ENCODE measurements at places on chromosomes 2 and 18. TPM values are rescaled to one million over a fixed set of nuclear protein-coding genes. Genes with fewer than 3 reads are reported as not detected.

DNA sequence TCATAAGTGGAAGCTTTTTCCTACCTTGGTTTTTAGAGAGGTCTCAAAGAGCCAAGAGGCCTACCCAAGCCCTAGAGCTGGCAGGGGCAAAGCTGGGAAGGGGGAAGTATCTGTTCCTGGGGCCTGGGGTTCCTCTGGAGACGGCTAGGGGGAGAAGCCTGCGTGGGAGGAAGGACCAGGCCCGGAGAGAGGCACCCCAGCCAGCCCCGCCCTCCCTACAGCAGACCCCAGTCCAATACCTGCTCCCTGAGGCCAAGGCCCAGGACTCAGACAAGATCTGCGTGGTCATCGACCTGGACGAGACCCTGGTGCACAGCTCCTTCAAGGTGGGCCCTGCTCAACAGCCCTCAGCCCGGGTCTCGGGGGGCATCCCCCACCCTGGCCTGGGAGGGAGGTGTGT is 2.2 kb downstream of the CTDSP1 start:
- H3K4me3 ChIP-seq, result peak overlapping the region; percentile 100
- no peaks in the 10 kb centered on the region for H3K27me3 ChIP-seq
- peaks cover 75% of the 10 kb centered on the region for H3K4me1 ChIP-seq

CYP26B1 gene
- total RNA-seq, result 4.8 TPM

GRCh38 chr18:35770376-35771014 is 189.0 kb downstream of the GALNT1 start:
- no peak overlapping the region for H3K4me3 ChIP-seq
- DNase-seq, result no peak
- H3K27ac ChIP-seq, result no peak overlapping the region
- H3K36me3 ChIP-seq, result no peaks in the 10 kb centered on the region
- H3K4me1 ChIP-seq, result no peaks in the 10 kb centered on the region

LINC00305 gene
- not detected for total RNA-seq

- peaks cover 60% of the 10 kb centered on the region for H3K4me1 ChIP-seq
- peak; percentile 67 for DNase-seq
- peak overlapping the region; percentile 89 for H3K27ac ChIP-seq
- H3K27me3 ChIP-seq, result no peaks in the 10 kb centered on the region
- H3K4me3 ChIP-seq, result no peak overlapping the region
Measured at GRCh38 chr2:216535454-216535995, 36.9 kb downstream of the RPL37A start.

DNA sequence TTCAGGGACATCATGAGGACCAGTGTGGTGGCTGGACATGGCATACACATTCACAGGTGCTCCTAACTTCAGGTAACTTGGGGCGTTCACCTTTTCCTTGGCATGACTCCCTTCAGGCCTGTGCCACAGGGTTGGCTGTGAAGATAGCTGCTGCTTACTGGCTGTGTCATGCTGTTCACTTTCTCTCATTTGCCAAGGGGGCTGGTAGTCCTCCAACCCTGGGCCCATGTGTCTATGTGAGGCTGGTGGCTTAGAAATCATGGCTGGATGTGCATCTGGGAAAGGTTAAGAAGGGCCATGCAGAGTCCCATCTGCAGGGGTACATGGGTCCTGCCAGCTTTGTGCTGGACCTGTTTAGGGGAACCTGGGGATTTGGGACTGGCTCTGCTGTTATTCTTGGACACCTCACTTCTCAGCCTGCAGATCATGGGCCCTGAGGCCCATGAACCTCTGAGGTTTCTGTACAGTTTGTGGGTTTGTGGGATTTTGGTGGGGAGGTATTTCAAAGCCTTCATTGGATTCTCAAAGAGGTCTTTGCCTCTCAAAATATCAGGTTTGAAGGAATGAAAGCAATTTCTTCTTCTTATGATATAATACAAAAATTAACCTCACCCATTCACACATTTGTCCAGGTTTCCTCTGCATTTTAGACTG is 62.9 kb downstream of the FHOD3 start:
- no peak overlapping the region for H3K27ac ChIP-seq
- peaks cover 26% of the 10 kb centered on the region for H3K36me3 ChIP-seq
- no peak for DNase-seq
- H3K4me3 ChIP-seq, result no peak overlapping the region
- peaks cover 25% of the 10 kb centered on the region for H3K4me1 ChIP-seq

GRCh38 chr2:43731211-43731610 is 42.6 kb upstream of the DYNC2LI1 start:
- H3K4me3 ChIP-seq, result no peak overlapping the region
- no peaks in the 10 kb centered on the region for H3K27me3 ChIP-seq
- no peak overlapping the region for H3K27ac ChIP-seq
- H3K36me3 ChIP-seq, result no peaks in the 10 kb centered on the region
- DNase-seq, result no peak
- no peaks in the 10 kb centered on the region for H3K4me1 ChIP-seq

SSB gene
- total RNA-seq, result 63.7 TPM

GRCh38 chr18:78875016-78875777 is 104.4 kb upstream of the SALL3 start:
- H3K4me3 ChIP-seq, result no peak overlapping the region
- H3K4me1 ChIP-seq, result peaks cover 5% of the 10 kb centered on the region
- no peak overlapping the region for H3K27ac ChIP-seq
- H3K36me3 ChIP-seq, result no peaks in the 10 kb centered on the region
- no peak for DNase-seq
- peaks cover 24% of the 10 kb centered on the region for H3K27me3 ChIP-seq

NEU2 gene
- total RNA-seq, result not detected

CCDC102B gene
- total RNA-seq, result 5.1 TPM

DNA sequence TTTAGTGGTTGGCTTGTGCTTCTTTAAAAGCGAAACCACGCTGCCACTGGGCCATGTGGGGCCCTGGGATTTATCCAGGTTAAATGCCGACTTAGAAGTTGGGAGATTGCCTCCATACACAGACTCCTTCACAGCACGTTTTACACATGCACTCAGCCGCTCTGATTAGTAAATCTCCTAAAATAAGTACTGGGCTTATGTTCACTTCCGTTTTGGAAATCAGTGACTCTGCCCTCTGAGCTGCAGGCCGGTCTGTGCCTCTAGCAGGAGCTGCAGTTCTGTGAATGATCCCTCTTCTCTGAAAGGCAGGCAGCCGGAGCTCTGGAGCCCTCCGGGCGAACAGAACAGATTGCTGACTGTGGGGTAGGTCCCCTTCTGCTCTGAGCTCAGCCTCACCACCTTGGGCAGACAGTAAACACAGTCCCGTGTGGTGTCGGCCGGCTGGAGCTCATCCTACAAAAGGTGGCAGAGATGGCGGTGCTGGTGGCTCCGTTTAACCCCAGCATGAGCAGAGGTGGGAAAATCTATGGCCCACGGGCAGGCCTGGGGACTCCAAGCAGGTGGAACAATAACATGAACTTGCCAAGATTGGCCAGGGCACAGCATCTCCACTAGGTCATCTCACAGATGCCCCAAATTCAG is 9.8 kb upstream of the RAB17 start:
- H3K4me3 ChIP-seq, result no peak overlapping the region
- peak overlapping the region; percentile 79 for H3K27ac ChIP-seq
- H3K4me1 ChIP-seq, result peaks cover 32% of the 10 kb centered on the region
- no peaks in the 10 kb centered on the region for H3K36me3 ChIP-seq

Measured in heart right ventricle (tissue), 16 donors.